ENCODE measurements at places on chromosomes 5 and 9.

- no peak for DNase-seq
These were observed 127.1 kb downstream of the RNF180 start for GRCh38 chr5:64292611-64293215.

GRCh38 chr5:41151564-41151963, 61.8 kb downstream of the C6 start:
- no peak for DNase-seq

DNA sequence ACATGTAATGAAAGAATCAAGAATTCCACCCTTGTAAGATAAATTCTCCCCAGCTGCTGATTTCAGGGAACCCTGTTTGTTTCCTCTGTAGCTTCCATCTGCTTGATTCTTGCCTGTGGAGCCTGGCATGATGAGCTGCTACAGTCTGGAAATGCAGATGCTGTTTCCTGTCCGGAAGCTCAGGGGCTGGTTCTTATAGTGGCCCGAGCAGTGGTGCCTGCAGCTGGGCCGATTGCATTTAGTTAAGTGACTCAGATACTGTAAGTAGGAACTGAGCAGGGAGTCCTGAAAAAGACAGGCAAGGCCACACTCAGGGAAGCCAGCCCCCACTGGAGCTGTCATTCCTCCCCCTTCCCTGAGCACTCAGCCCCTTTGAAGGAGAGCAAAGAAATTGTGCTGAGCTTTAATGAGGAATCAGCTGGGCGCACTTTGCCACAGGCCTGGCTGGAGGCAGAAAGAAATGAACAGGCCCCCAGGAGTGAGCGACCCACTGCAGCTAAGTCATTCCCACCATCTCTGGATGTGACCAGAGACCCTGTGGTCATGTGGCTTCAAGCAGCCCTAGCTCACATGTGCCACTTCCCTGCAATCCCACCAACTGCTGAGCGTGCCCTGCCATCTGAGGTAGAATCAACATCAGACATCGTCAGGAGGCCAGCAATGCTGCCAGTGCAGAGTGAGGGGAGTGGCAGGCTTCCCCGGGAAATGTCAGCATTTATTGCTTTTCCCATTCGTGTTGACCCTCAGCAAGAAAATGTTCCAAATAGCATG, 206.0 kb upstream of the WWC1 start:
- no peak for DNase-seq

- DNase-seq = no peak
These were observed 98.5 kb downstream of the SYK start for GRCh38 chr9:90900130-90900529.

- DNase-seq = no peak
These were observed 410.1 kb downstream of the DMRT2 start for GRCh38 chr9:1460143-1460769.

- DNase-seq = no peak
These were observed 115.3 kb downstream of the FANCC start for GRCh38 chr9:95202076-95202681.

- no peak for DNase-seq
These were observed 109.0 kb downstream of the ENTREP1 start for GRCh38 chr9:69433968-69434367.

DNA sequence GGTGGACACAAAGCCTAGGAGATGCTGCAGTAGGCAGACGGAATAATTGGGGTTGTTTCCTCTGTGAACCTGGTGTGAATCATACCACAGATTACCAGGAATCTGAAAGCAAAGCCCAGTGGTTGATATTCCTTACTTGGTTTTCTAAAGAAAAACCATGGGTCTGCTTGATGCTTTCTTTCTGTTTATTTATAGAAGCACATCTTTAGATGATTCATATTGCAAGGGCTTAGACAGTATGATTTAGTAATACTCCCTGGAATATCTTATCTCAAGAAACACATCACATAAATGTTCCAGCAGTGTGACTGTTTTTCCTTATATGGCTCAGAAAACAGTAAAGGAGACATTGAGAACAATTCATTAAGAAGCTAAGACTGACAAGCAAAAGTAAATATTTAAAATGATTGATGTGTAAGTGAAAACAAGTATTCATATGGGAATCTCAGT, 623.3 kb downstream of the RAB3C start:
- no peak for DNase-seq

GRCh38 chr9:134629061-134629585, 12.5 kb upstream of the COL5A1 start:
- no peak for DNase-seq

DNA sequence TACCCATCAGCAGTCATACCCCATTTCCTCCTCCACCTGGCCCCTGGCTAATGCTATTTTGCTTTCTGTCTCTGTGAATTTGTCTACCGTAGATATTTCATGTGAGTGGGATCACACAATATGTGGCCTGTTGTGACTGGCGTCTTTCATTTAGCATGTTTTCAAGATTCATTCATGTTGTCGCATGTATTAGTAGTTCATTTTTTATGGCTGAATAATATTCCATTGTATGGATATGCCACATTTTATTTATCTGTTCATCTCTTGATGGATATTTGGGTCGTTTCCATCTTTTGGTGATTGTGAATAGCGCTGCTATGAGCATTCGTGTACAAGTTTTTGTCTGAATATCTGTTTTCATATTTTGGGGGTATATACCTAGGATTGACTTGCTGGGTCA, 33.9 kb downstream of the PSD2 start:
- no peak for DNase-seq

GRCh38 chr9:38293022-38293421, 99.5 kb upstream of the ALDH1B1 start:
- no peak for DNase-seq
